ENCODE measurements at places on chromosomes 5 and 9.

DNA sequence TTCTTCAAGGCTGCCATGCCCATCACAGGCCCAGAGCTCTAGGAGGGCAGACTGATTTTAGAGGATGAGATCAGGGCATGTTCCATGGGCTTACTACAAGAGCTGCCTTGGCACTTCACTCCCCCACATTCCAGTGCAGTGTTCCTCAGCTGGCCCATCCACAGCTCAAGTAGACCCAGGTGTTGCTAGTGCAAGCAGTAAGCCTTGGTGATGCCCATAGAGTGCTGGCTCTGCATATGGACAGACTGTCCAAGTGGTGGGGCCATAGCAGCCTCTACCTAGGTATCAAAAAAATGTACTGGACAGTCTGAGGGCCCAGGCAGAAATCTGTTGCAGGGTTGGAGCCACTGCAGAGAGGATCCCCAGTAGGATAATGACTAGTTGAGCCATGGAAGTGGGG, 366.6 kb downstream of the FGF10 start:
- no peak for DNase-seq

DNA sequence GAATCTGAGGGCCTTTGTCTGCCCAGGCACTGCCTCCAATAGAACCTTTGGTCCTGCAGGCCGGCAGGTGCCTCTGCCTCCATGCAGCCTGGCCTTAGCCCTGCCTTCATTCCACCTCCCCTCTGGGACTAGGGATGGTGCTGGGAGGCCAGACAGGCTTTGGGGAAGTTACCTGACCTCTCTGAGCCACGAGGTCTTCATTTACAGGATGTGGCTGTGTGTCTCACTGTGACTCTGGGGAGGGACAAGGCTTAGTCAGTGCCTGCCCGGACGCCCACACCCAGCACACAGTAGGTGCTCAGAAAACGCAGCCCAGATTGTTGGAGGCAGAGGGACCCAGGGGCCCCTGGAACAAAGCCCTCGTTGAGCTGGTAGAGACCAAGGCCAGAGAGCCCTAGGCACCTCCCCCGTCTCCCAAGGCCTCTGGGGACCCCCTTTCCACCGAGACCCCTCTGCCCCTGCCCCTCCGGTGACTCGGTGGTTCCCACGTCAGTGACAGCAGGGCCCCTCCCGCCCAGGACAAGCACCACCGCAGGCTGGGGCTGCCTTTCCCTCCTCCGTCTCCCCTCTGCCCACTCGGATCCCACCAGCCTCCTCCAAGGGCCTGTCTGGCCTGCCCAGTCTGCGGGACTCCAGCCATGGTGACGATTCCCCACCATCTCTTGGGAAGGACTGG, 46.9 kb upstream of the EGFL7 start:
- DNase-seq: no peak

GRCh38 chr9:16000811-16001210, 448.0 kb downstream of the CCDC171 start:
- DNase-seq: no peak

DNA sequence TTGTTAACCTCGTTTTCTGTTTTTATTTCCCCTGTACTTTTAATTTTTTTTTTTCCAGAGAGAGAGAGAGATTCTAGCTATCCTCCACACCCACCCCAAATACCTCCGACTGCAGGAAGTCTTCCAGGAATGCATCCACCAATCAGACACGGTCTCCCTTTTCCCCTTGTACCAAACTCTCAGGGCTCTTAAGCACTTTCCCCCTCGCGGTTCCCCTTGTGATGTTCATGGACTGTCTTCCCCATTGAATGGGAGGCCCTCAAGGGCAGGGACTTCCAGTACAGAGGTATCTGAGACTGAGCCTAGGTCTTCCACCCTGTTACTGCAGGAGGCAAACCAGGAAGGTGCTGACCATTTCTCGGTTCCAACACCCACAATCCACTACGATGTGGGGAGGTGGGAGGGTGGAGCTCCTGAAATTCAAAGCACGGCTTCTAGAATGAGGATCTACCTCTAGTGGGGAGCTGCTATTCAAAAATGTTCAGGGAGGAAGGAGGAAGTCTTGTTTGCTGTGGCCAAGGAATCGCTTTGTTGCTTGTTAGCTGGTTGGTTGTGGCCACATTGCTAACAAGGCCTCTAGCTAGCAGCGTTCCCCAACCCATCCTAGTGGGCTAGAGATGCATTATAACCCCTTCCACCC, 37.5 kb upstream of the PTGS1 start:
- DNase-seq: no peak

- no peak for DNase-seq
Observed at GRCh38 chr5:5037674-5038073, 102.5 kb upstream of the ADAMTS16 start.

Data from stimulated activated CD4-positive, alpha-beta T cell treated with anti-CD3 and anti-CD28 coated beads, Interleukin-1b, Interleukin-23, amount 100 ng/mL, for 1 hour (primary cell).